CD4-positive, alpha-beta T cell treated with Interferon gamma for 1 hour (primary cell): ENCODE measurements at places on chromosomes 11 and 22.
A peak's percentile ranks its signal among the peaks of the same experiment; 100 is the strongest.

DNA sequence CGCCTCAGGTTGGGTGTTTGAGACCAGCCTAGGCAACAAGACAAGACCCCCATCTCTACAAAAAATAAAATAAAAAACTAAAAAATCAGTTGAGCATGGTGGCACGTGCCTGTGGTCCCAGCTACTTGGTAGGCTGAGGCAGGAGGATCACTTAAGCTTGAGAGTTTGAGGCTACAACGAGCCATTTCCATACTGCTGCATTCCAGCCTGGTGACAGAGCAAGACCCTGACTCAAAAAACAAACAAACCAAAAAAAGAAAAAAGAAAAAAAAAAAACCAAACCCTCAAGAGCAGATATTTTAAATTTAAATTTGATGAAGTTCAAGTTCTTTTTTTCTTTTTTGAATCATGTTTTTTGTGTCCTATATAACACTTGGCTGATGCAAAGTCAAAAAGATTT, 7.2 kb upstream of the CCDC83 start:
- DNase-seq: no peak

DNA sequence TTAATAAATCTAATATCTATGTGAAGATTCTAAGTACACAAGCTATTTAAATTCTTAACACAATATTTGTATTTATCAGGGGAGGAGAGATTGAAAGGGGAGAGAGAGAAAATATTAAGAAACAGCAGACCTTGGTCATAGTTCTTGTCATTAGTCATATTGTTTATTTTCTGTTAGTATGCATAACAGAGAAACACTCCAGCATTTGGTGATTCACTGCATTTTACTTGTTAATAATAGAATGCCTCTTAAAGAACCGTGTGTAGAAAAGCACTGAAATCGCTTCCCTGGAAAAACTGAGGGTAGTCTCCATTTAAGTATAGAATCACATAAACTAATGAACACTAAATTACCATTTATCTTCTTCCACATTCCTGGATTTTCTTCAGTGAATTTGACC, 122.7 kb upstream of the TRPC6 start:
- DNase-seq: no peak

DNA sequence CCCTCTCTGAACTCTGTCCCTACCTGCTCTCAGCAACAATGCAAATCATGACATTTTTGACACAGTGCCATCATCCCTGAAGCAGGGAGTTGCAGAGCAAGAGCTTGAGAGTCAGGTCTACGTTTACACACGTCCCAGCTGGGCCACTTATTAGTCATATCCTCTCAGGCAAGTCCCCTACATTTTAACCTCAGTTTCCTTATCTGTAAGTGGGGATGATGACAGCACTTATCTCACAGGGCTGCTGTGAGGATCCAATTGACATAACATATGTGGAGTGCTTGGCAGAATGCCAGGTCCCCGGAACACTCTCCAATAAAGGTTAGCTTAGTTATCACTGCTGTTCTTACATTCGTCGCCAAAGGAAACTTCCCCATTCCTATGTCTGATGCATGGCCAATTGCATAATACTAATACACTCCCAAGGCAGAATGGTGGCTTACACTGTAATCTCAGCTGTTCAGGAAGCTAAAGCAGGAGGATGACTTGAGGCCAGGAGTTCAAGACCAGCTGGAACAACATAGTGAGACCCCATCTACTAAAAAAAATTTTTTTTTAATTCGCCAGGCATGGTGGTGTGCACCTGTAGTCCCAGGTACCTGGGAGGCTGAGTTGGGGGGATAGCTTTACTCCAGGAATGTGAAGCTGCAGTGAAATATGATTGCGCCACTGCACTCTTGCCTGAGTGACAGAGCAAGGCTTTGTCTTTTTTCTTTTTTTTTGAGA, 16.6 kb downstream of the ASCC2 start:
- DNase-seq: peak; percentile 68

- DNase-seq: no peak
Measured at GRCh38 chr11:104999721-105000120, 23.2 kb downstream of the CASP5 start.

DNA sequence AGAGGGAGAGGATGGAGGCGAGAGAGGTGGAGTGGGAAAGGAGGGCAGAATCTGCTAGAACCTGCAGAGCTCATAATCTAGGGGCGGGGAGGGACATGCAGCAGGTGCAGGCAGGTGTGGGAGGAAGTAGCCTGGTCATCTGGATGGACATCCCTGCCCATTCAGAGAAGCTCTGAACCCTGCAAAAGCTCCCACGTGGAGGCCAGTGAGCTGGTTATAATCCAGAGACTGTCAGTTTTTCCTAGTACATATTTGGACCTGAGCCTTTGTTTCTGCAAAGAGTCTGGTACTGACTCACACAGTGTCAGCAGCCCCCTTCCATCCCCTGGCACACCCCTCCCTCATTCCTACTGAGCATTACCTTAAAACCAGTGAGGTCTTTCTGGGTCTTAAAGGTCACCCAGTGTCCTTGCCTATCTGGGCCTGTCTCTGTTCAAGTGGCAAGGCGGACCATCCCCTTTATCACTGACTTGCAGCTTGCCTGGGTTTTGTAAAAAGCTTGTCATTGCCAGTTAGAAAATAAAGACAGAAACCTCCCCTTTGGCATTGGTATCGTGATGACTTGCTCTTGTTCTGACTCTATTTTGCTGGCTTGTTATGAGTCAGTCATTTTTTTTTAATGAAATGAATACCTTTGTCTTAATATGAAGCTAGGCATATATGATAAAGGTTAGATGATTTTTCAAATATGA, 26.1 kb downstream of the PTPRJ start:
- DNase-seq: no peak

GRCh38 chr11:76607431-76607830, 63.1 kb downstream of the LRRC32 start:
- DNase-seq: no peak

DNA sequence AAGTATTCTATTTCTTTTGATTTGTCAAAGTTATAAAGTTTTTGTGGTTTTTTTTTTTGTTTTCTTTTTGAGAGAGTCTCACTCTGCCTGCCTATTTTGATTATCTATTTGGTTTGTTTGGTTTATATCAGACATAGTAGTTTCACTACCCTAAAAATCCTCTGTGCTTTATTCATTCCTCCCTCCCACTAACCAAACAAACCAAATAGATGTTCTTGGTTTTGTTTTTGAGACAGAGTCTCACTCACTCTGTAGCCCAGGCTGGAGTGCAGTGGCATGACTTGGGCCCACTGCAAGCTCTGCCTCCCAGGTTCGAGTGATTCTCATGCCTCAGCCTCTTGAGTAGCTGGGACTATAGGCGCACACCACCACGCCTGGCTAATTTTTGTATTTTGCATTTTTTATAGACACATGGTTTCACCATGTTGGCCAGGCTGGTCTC, 67.9 kb downstream of the ENTHD1 start:
- peak; percentile 6 for DNase-seq

GRCh38 chr11:42410251-42410955, 901.4 kb upstream of the API5 start:
- no peak for DNase-seq

GRCh38 chr11:60797846-60798630, 12.9 kb downstream of the MS4A10 start:
- no peak for DNase-seq

- no peak for DNase-seq
Measured at GRCh38 chr11:13667245-13667644, 1.2 kb upstream of the FAR1 start.

- no peak for DNase-seq
Measured at GRCh38 chr22:38236786-38237185, 35.0 kb downstream of the MAFF start.

DNA sequence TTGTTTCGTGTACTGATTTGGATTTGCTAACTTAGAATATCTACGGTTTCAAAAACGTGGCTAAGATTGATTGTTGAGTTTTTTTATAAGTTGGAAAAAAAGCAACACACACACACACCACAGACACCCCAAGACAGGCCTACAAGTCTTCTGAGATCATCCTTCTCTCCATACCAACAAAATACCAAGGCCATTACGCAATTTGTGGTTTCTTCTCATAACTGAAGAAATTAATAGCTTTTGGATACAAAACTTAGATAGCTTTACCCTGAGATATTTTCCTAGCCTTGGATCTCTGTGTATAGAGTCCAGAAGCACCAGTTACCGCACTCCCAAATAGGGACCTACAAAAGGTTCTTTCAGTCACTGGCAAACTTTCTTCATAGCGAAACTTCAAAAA, 113.6 kb downstream of the SIK3 start:
- DNase-seq: no peak

DNA sequence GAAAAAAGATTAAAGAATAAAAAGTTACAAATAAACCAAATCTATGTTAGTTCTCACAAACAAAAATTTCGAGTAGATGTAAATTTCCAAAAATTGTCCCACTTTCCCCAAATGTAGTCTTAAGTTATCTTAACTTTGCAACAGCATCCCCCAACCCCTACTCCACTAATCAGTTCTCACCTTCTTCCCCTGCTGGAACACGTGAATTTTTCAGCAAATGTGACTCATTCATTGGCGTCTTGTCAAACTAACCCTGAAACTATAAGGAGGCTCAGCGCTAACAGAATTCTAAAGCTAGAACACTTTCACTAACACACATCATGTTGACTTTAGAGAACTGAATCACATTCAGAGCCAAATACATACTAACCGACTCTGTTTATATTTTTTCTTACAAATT, 46.1 kb downstream of the PHF21A start:
- no peak for DNase-seq

GRCh38 chr11:73288192-73288872, 16.2 kb downstream of the P2RY6 start:
- DNase-seq: no peak

- DNase-seq: no peak
Measured at GRCh38 chr22:41076857-41077256, 15.5 kb upstream of the EP300 start.
